ENCODE measurements at places on chromosomes 6 and 20.

- DNase-seq: no peak
Measured at GRCh38 chr6:34295721-34296120, 46.9 kb upstream of the SMIM29 start.

DNA sequence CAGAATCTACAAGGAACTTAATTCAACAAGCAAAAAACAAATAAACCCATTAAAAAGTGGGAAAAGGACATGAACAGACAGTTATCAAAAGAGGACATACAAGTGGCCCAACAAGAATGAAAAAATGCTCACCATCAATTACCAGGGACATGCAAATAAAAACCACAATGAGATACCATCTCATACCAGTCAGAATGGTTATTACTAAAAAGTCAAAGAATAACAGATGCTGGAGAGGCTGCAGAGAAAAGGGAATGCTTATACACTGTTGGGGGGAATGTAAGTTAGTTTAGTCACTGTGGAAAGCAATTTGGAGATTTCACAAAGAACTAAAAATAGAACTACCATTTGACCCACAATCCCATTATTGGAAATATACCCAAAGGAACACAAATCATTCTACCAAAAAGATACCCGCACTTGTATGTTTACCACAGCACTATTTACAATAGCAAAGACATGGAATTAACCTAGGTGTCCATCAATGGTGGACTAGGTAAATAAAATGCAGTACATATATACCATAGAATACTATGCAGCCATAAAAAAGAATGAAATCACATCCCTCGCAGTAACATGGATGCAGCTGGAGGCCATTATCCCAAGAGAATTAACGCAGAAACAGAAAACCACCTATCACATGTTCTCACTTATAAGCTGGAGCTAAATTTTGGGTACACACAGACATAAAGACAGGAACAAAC is 48.4 kb downstream of the RNGTT start:
- DNase-seq: no peak

DNA sequence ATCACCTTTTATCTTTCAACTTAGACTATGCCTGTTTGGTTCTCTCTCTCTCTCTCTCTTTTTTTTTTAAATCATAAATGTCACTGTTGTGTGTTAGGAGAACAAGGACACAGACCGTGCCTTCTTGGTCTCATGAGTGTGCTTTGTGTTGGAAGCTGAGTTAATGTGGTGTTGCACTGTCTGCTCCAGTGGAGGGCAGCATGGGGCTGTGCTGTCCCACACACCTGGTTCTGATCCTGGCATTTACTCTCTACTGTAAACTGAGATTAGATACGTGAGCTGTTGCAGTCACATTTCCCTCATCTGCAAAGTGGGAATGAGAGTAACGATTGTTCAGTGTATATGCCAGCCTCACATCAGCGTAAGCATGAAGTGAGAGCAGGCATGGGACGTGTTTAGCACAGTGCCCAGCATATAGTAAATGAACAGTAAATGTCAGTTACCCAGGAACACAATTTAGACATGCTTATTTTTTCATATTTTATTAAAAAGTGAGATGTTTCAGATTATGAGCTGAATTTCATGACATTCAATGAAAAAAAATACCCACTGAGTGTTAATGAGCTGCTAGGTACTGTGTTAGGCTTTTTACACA is 161.1 kb downstream of the FARS2 start:
- DNase-seq: no peak

- DNase-seq: no peak
Measured at GRCh38 chr6:92460133-92460532, 959.2 kb downstream of the EPHA7 start.

GRCh38 chr6:127486934-127487333 is 27.7 kb upstream of the KIAA0408 start:
- DNase-seq: no peak

DNA sequence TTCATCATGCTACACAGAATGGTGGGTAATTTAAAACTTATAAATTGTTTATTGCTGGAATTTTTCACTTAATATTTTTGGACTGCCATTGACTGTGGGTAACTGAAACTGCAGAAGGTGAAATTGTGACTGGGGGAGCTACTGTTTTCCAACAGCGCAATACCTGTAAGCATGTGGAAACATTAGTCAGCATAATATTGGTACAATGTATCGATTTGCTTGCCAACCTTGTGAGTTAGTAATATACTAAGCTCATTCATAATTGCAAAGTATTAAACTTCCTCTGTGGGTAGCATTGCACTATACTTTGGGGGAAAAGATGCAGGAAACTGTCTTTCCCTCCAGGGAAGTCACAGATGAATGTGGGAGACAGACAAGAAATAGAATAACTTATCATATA is 766.5 kb downstream of the HDGFL1 start:
- DNase-seq: no peak

- no peak for DNase-seq
Measured at GRCh38 chr6:139858429-139858828, 484.0 kb upstream of the CITED2 start.

- DNase-seq: no peak
Measured at GRCh38 chr6:7960848-7961247, 50.3 kb upstream of the TXNDC5 start.

DNA sequence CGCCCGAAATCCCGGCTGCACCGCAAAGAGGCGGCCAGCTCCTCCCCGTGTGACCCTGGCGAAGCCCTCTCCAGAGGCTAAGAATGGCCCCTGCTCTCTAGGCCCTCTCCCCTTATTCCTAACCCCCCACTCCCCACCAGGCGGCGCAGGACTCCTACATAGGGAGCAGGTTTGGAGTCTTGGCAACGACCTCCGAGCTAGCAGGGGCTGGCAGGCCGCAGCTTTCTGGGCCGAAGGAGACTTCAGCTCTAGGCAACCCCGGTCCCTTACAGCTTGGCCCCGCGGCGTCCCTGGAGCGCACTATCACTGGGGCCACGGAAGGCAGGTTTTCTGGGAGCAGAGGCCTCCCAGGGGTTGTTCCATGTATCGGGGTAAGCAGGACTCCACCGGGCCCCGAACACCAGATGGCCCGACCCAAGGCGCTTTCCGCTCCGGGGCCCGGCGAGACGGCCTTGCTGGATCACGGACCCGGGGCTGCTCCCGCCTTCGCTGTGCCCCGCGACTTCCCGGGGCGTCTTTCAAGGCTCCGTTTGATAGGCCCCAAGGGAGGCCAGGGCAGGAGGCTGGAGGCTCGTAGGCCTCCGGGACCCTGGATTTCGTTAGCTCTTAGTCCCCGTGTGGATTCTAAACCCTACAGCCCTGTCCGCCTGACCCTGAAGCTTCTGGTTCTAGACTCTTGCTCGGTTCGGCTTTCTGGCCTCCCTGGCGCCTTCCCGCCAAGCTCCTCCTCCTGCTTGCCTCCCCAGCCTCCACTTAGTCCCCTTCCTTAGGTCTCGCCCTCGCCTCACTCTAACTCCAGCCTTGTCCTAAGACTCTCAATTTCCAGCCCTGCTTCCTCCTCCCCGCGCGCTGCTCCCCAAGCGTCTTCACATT is 1.9 kb downstream of the SLC32A1 start:
- DNase-seq: peak; percentile 19

DNA sequence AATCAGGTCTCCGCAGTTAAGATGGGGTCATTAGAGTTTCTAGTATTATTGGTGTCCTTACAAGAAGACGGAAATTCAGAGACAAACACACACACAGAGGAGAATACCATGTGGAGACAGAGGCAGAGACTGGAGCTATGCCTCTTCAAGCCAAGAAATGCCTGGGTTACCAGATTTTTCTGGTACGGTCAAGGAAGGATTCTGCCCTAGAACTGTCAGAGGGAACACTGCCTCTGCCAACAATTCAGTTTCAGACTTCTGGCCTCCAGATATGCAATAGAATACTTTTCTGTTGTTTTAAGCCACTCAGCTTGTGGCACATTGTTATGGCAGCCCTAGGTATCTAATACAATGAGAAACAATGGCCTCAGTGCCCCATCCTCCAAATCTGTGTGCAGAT is 18.9 kb downstream of the TRMT6 start:
- DNase-seq: no peak

DNA sequence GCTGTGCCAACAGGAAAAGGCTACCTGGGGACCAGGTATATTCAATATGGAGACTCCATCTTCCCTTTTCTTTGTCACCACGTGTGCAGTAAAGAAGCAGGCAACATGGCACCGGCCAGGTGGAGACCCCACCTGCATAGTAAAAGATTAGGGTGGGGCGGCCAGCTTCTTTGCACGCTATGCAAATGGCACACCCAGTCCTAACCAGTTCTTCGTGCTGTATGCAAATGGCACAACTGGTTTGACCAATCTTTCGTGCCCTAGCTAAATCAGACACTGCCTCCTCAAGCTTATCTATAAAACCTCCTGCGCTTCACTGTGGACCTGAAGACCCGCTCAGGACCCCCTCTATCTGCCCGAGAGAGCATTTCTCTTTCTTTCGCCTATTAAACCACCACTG is 88.8 kb upstream of the EZR start:
- DNase-seq: no peak

GRCh38 chr6:20806669-20807068 is 272.4 kb downstream of the CDKAL1 start:
- no peak for DNase-seq

DNA sequence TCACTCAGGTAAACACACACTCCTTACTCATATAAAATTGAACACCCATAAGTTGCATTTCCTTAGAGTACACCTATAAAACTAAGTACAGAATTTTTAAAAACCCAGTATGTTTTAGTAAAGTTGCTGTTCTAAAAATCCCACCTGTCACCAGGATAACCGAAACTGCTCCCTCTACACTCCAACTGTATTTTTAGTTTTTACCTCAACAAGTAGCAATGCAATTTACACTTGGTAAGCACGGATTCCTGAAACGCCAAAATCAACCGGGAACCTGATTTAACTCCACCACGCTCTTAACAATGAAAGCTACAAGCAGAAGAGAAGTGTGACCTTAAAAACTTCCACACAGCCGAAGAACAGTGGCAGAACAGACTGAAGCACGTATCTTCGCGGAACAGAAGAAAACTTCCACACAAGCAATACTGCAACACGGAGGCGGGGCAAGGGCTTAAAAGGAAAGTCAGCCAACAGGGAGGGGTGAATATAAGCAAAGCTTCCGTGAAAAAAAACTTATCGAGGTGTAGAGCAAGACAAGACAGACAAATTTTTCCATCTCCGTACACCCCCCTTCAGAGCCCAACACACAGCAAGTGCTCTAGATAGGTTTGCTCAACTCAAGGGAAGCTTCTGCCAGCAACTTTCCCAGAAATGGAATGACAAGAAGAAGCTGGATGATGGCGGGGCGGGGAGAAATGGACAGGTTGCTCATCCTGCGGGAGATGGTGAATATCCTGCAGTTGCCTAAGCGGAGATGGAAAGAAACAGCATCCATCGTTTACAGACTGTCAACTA is 1.4 kb downstream of the STAU1 start:
- DNase-seq: peak; percentile 59

GRCh38 chr6:40999569-40999968 is 39.5 kb downstream of the UNC5CL start:
- no peak for DNase-seq

DNA sequence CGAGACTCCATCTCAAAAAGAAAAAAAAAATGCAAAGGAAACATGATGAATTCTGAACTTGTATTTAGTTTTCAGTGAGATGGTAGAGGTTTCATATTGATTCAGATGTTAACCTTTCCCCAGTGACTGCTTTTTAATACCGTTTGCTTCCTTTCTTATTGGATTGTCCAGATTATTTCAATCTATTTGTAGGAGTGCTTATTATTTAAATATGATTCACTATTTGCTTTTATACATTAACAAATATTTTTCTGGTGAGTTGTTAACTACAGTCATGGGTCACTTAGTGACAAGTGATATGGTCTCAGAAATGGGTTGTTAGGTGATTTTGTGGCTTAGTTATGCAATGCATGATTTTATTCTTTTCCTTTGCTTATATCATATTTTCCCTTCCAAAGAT is 8.4 kb downstream of the PI3 start:
- DNase-seq: no peak

DNA sequence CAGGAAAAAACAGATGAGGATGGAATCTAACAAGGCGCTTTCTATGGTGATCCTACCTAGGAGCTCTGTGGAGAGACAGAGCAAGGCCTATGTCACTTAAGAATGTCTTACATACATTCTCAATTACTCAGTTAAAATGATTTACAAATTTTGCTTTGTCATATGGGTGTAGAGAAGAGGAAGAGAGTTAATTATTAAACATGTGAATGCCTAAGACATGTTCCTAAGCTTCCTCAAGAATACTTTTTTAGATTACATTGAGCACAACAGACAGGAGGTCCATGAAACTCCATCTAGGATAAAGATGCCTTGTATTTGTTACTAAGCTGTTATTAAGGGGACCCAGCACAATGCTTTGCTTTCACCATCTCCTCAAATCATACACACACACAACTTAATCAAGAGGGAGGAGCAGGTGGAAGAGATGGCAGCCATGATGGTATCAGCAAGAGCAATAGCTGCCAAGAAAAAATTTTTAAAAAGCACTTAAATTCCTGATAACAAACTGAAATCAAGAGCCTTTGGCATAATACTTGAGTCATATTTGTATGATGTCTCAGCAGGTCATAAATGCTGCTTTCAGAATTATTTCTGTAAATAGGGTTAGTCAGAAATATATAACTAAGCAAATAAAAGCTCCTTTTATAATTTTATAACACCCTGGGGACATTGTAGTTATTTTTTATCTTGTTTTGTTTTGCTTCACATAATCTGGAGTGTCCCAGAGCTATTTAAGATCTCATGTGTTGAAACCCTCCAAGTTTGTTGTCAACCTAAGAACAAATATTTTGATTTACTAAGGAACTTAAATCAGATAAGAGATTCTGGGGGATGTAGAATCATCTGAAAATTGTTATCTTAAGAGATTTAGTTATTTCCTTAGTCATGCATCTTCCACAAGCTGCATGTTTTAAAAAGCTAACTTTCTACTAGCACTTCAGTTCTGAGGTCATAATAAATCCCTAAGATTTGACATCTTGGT is 70.0 kb upstream of the CD2AP start:
- DNase-seq: no peak

- DNase-seq: peak; percentile 70
Measured at GRCh38 chr6:43263314-43264178, 20.3 kb downstream of the TTBK1 start.

GRCh38 chr6:44062771-44063560 is 64.3 kb downstream of the MRPL14 start:
- DNase-seq: no peak

DNA sequence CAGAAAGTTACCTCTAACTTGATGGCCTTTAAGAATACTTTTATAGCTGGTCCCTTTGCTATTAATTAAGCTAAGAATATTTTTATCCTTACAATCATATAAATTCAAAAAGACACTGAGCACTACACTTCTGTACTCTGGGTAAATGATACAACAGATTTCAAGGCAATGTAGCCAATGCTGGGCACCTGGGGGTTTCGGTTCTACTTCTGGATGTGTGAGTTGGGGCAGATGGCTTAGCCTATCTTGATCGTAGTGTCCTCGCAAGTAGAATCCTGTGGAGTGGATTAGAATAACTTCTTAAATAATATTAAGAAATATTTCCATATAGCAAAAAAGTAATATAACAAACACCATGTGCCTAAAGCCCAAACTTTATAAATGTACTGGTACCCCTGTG is 96.9 kb upstream of the NT5E start:
- DNase-seq: no peak

GRCh38 chr6:16871047-16871446 is 109.8 kb upstream of the ATXN1 start:
- DNase-seq: no peak
